ENCODE measurements at places on chromosomes 3 and 15.

DNA sequence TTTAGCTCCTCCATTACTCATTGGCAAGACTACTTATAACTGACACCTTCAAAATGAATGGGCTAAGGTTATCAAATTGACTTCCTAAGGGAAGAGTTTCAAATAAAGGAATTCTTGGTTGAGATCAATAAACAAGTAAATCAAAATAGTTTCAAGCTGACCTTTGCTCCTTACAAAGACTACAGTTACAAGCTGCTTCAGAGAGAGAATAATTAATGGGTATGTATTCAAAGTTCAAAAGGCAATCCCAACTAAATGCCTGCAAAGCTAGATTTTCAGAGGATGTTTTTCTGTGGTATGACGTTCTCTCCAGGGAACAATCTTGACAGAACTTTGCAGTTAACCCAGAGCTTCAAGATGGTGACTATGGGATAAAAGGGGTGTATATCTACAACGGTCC is 153.7 kb downstream of the SUCLG2 start:
- no peak for DNase-seq

GRCh38 chr3:29711255-29711771 is 430.4 kb downstream of the RBMS3 start:
- no peak for DNase-seq

- no peak for DNase-seq
These were observed 100.6 kb downstream of the SUCNR1 start for GRCh38 chr3:151974067-151974466.

- DNase-seq = no peak
These were observed 15.2 kb upstream of the CAMP start for GRCh38 chr3:48208076-48208475.

DNA sequence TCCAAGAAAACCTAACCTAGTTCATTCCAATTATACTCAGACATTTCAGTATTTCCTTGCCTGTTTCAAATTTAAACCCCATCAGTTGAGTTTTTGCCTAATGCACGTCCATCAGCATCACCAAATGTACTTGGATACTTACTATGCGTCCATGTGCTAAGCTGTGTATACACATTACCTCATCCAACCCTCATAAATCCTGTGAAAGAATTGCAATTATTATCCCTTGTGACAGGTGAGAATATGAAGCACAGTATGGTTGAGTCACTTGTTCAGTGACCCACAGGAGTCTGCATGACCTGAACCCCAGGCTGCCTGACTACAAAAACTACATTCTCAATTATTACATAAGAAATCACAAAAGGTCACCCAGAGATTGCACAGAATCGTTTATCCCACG is 2.5 kb downstream of the OR5K2 start:
- DNase-seq = no peak

GRCh38 chr15:98776607-98777281 is 128.4 kb downstream of the IGF1R start:
- no peak for DNase-seq

DNA sequence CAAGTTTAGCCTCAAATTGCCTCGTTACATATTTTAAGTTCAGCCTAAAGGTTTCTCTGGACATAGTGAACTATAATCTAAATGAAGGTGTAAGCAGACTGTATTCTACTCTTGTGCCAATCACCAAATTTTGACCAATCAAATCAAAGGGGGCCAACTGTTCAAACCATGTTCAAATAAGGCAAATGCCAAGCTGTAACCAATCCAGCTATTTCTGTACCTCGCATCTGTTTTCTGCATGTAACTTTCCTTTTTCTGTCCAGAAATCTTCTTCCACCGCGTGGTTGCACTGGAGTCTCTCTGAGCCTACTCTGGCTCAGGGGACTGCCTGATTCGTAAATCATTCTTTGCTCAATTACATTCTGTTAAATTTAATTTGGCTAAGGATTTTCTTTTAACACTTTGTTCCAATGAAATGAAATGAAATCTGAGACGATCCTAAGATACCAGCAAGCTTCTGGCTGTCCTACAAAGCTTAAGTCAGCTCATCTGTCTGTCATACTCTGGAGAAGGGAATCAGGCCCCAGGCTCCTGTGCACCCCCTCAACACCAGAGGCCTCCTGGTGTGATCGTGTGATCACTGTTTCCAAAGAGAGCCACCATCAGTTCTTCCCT is 53.2 kb upstream of the ZNF148 start:
- no peak for DNase-seq

DNA sequence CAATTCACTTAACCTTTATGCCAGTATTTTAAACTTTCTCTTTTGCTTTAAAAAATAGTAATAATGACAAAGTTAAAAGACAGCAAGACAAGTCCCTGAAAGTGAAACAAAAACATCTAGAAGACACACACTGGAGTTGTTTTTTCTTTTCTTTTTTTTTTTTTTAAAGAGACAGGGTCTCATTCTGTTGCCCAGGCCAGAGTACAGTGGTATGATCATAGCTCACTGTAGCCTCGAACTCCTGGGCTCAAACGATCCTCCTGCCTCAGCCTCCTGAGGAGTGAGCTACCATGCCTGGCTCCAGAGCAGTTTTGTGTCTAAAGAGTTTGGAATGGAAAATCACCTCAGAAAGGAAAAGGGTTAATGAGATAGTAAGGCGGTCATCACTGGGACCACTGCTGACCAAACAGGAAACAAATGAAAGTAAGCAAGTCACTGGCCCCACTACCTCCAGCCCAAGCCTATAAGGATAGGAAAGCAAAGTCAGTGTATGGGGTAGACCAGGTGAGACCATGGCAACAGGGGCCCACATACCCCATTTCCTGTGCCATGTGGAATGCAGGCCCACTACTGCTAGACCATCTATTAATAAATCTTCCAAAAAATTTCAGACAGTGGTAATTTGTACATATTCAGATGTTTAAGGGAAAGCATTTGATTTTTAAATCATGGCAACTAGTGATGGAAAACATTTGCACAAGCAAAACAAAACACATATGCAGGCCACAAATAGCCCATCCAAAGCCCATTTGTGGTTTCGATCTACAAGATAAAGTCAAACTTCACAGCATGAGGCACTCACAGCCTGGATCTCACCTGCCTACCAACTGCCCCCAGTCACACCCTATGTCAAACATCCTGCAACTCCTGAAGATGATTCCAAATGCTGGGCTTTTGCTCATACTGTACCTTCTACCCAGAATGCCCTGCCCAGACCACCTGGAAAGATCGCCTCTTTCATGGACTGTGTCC is 62.6 kb downstream of the OSBPL10 start:
- DNase-seq = no peak

DNA sequence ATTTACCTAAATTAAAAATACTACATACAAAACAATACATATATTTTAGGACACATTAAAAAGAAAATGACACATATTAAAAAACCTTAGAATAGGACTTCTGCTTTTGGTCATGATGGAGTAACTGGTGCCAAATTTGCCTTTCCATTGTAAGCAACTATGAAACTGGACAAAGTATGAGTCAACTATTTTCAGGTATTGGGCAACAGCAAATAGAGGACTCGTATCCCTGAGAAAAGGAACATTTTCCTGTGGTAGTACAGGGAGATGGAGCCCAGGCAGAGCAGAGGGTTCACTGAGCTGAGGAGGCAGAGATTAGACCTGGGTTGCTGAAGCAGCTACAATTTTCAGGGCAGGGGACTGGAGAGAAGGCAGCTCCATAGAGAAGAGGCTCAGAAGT is 14.7 kb downstream of the CCR1 start:
- DNase-seq = no peak
